ENCODE measurements at places on chromosomes 12 and 14. TPM values are rescaled to one million over a fixed set of nuclear protein-coding genes. Genes with fewer than 3 reads are reported as not detected.

DENND5B gene
- 0.15 TPM for total RNA-seq

DNA sequence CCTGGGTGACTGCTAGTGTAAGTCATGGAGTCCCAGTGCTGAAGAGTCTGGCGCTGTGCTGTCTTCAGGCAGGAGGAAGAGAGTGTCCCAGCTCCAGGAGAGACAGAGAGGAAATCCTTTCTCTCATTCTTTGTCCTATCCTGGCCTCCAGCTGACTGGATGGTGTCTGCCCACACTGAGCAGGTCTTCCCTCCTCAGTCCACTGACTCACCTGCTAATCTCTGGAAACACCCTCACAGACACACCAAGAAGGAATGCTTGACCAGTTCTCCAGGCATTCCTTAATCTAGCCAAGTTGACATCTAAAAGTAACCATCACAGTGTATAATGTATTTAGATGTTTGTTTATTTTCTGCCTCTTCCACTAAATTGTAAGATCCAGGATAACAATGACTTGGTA, 53.9 kb downstream of the EMP1 start:
- DNase-seq = no peak

- peak; percentile 20 for DNase-seq
These were observed 58.9 kb upstream of the FRMD6 start for GRCh38 chr14:51592836-51593235.

DNA sequence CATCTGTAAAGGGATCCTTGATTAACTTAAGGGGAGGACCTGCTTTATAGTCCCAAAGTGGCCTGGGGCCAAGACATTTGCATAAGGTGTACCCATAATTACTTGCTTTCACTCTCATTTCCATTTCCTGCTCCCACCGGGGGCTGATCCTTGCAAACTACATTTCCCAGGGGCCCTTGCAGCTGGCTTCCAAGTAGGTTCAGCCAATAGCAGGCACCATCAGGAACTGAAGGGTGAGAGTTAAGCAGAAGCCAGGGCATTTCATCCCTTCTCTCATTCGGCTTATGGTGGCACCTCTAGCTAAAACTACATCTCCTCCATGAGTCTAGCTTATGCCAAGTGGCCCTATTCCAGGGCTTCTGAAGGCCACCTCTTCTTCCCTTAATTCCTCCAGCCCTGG, 88.8 kb downstream of the CCDC60 start:
- no peak for DNase-seq

DNA sequence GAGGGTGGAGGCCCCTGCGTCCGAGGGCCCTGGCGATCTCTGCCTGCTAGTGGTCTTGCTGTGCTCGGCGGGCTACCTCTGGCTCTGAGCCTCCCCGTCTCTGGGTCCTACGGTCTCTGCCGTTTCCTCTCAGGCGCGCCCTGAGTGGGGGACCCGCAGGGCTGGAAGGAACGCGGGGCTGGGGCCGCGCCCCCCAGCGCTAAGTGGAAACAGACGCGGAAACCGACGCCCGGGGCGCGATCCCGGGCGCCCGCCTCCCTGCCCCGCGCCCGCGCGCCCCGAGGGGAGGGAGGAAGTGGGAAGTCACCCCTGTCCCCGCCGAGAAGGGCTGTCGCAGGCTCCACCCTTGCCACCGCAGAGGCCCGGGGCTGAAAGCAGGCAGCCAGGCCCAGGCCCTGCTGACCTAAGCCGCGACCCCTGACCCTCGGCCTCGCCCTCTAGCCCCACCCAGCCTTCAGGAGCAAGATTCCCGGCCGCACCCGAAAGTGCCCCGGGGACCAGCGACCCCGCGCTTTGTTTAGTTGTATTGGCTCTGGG, 831 bp downstream of the CRIP1 start:
- peak; percentile 79 for DNase-seq

KLRD1 gene
- not detected for total RNA-seq

DNA sequence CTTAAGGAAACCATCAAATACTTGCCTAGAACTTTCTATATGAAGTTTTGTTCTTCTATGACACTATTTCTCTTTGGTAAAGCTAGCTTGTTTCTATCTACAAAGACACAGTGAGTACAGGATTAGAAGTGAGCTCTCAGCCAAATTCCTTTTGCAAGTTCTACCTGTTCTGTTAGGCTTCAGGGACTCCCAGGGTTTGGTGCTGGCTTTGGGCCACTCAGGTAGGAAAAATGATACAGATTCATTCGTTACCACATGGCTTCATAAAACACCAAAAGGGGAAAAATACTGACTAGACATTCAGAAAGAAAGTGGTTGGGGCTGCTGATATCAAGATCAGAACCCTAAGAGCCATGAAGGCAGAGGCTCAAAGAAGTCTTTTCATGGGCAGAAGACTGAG, 13.8 kb downstream of the ZC2HC1C start:
- DNase-seq = no peak

- no peak for DNase-seq
These were observed 16.9 kb downstream of the PLEKHD1 start for GRCh38 chr14:69501423-69501838.

- DNase-seq = no peak
These were observed 98.1 kb downstream of the GALC start for GRCh38 chr14:87894920-87895319.

GRCh38 chr14:57749267-57749666, 116.6 kb downstream of the SLC35F4 start:
- no peak for DNase-seq

FAM186B gene
- 0.15 TPM for total RNA-seq

DNA sequence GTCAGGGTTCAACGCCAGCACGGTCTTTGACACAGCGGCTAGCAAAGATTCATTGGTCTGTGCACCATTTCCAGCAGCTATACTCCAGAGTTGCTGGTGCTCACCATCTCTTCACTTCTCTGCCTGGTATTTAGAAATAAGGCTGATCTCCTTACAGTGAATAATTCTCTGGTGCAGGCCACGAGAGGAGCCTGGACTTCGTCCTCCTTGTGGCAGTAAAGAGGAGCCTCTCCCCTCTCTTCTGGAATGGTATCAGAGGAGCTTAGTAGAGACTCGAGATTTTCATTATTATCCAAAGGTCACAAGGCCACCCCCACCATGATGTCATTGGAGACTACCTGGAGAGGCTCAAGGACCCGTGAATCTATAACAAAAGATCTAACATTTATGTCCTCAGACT, 30.8 kb upstream of the BCL2L14 start:
- no peak for DNase-seq

DGKA gene
- total RNA-seq = 771 TPM

GRCh38 chr12:43776498-43776897, 17.7 kb downstream of the IRAK4 start:
- DNase-seq = peak; percentile 22

GRCh38 chr14:75264036-75264435, 14.6 kb upstream of the FOS start:
- no peak for DNase-seq
